ENCODE measurements at places on chromosomes 7 and 10.

- no peak for DNase-seq
Measured at GRCh38 chr7:117323305-117323850, 520 bp upstream of the WNT2 start.

GRCh38 chr7:37208528-37208927 lies 240.1 kb downstream of the ELMO1 start:
- no peak for DNase-seq

GRCh38 chr7:70849580-70850235 lies 282.2 kb upstream of the GALNT17 start:
- no peak for DNase-seq

GRCh38 chr7:133690740-133691139 lies 436.4 kb upstream of the LRGUK start:
- no peak for DNase-seq

GRCh38 chr10:26698909-26699308 lies 1.4 kb downstream of the PDSS1 start:
- no peak for DNase-seq

DNA sequence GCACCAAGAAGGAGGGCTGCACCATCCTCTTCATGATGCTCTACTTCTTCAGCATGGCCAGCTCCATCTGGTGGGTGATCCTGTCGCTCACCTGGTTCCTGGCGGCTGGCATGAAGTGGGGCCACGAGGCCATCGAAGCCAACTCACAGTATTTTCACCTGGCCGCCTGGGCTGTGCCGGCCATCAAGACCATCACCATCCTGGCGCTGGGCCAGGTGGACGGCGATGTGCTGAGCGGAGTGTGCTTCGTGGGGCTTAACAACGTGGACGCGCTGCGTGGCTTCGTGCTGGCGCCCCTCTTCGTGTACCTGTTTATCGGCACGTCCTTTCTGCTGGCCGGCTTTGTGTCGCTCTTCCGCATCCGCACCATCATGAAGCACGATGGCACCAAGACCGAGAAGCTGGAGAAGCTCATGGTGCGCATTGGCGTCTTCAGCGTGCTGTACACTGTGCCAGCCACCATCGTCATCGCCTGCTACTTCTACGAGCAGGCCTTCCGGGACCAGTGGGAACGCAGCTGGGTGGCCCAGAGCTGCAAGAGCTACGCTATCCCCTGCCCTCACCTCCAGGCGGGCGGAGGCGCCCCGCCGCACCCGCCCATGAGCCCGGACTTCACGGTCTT lies 1.9 kb downstream of the FZD1 start:
- no peak for DNase-seq

- no peak for DNase-seq
Measured at GRCh38 chr10:43824934-43825333, 176.3 kb upstream of the ZNF32 start.

GRCh38 chr7:142749218-142749993 lies at the start of gene PRSS1:
PRSS1 (plus strand) TSS chr7:142749472; CDS start chr7:142749485, 13 bp downstream.
- no peak for DNase-seq

DNA sequence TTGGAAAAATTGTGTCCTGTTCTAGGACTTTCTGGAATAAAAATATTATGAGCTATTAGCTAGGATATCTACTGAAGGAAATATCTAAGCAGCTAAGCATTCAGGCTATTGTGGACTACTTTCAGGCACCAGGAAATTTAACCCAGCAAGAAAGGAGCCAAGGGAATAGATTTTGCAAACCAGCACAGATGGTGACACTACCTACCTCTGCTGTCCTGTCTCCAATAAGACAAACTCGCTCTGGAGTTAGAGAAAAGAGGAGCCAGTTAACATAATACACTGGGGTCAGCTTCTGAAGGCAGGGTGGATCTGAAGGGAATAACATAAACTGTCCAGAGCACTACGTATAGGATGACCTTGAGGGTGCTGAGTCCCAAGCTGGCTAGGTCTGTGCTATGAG lies 223.7 kb upstream of the PRSS58 start:
- no peak for DNase-seq

DNA sequence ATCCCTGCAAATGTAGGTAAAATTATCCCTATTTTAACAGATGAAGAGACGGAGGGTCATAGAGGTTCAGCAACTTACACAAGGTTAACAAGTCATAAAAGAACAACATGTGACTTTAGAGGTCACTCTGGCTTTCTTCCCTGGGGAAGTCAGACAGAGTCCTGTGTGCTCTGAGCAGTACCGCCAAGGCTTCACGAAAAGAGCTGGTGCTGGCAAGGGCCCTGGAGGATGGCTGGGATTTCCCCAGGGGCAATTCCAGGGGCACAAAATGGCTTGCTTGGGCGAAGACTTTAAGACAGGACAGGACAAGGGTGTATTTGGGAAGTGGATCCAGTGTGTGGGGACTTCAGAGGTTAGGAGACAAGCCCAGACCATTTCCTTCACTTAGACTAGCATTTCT lies 144.1 kb downstream of the PIP4K2A start:
- DNase-seq, result no peak

DNA sequence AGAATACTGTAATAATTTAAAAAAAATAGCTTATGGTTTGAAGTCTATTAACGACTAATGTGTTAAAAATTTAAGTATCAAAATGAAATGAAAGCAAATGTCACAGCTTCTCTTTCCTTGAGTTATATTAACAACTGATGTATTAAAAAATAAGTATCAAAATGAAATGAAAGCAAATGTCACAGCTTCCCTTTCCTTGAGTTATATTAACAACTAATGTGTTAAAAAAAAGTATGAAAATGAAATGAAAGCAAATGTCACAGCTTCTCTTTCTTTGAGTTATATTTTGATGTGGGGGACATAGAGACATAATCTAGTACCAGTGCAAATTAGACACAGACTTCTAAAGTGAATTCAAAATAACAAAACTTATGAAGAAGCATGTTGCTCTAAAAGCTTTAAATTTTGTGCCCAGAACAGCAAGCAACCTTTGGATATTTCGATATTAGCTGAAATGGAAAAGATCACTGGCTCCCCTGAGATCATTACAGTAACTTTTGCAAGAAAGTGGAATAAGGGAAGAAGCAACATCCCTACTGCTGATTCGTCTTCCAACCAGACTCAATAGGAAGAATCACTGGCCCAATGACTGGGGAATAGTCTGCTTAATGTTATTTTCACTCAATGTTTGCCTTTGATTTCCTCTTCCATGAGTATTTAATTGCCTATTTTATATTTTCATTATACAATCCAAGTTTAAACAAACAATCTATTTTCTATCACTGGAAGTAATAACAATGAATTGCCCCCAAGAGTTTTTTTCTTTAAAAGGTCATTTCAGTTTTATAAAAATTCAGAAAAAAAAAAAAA lies 8.0 kb downstream of the SKAP2 start:
- DNase-seq, result no peak
